ENCODE measurements at places on chromosomes 4 and X.

GRCh38 chr4:147194604-147195003 lies 248.9 kb upstream of the TTC29 start:
- peak; percentile 32 for DNase-seq

DNA sequence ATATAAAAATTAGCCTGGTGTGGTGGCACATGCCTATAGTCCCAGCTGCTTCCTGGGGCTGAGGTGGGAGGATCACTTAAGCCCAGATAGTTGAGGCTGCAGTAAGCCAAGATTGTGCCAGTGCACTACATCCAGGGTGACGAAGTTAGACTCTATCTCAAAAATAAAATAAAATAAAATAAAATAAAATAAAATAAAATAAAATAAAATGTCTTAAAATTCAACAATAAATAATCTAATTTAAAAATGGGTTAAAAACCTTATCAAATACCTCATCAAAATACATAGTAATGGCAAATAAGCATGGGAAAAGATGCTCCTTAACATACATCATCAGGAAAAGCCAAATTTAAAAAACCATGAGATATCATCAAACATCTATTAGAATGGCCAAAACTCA lies 760.2 kb upstream of the AGA start:
- DNase-seq, result no peak

- no peak for DNase-seq
These were observed 53.9 kb downstream of the ABLIM2 start for GRCh38 chr4:8104491-8105305.

- DNase-seq, result peak; percentile 65
These were observed 24.3 kb upstream of the CD38 start for GRCh38 chr4:15753786-15754185.

DNA sequence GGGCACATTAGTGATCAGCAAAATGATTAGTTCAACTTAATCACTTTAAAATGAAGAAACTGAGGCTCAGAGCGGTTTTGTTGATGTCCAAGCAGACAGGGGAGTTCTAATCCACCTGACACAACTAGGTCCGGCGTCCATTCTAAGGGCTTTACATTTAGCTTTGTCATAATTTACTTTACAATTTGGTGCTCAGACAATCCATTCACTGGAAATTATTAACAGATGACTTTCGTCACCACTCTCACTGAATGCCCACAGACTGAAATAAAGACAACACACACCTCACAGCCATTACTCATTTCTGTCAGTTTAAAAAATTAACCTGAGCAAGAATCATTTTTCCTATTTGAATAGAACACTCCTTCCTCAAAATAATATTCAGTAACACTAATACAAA lies 10.8 kb downstream of the NR3C2 start:
- DNase-seq, result no peak

GRCh38 chr4:120653804-120654573 lies 268.5 kb downstream of the PRDM5 start:
- DNase-seq, result no peak

GRCh38 chr4:113825272-113825671 lies 63.7 kb upstream of the CAMK2D start:
- no peak for DNase-seq

GRCh38 chr4:121243485-121243884 lies 79.4 kb upstream of the TNIP3 start:
- DNase-seq, result no peak

DNA sequence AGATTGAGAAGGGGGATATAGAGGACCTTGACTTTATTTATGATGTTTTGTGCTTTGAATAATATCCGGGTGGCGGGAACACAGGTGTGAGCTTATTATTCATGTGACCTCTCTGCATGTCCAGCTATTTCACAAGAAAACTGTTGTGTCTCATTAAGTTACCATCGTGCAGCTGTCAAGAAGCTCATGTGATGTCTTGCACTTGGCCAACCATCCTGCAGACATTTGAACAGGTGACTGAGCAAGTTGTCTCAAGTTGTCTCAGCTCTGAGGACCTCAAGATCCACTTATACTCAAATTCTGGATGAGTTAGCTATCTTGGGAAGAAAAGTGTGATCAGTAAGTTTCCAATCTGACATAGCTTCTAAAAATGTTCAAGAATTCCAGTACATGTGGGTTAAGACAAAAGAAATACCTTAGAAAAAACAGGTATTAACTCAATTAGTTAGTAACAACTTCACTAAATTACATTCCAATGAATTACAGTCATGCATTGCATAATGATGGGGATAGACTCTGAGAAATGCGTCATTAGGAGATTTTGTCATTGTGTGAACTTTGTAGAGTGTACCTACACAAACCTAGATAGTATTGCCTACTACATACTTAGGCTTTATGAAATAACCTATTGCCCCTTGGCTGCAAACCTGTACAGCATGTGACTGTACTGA lies 462.2 kb downstream of the INPP4B start:
- DNase-seq, result no peak

DNA sequence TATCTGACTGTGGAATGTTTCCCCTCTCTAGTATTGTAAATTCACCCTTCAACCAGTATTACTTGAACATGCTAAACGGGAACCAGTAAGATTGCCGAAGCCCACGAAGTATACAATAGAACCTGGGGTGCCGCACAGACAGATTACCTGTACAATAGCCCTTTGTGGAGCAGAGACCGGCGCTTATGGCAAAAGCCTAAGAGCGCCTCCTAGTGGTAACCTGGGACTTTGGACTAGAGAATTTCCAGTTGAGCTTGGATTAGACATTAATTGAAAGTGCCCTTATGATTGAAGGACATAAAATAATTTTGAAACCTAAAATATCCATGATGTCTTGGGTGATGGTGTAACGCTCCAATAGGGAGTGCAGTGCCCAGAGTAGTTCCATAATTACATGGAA lies 14.1 kb downstream of the ZNF157 start:
- peak; percentile 32 for DNase-seq

DNA sequence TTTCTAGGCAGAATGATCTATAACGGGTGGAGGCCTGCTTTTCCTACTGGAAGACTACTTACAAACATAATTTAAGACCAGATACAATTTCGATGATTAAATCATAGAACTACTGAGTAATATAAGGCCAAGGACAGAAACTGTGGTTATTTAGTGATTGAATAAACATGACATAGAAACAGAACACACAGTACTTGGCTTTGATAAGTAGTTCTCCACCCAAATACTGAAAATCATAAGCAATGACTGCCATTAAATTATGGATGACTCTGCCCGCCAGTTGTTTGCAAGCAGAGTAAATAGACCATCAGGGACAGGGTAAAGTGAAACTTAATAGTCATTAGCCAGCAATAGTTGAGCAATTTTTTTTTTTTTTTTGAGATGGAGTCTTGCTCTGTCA lies 17.2 kb upstream of the SMIM14 start:
- no peak for DNase-seq

- DNase-seq, result no peak
These were observed 141.8 kb downstream of the RASL11B start for GRCh38 chr4:53003959-53004358.

GRCh38 chr4:75169427-75169826 lies 236.5 kb downstream of the PARM1 start:
- no peak for DNase-seq

DNA sequence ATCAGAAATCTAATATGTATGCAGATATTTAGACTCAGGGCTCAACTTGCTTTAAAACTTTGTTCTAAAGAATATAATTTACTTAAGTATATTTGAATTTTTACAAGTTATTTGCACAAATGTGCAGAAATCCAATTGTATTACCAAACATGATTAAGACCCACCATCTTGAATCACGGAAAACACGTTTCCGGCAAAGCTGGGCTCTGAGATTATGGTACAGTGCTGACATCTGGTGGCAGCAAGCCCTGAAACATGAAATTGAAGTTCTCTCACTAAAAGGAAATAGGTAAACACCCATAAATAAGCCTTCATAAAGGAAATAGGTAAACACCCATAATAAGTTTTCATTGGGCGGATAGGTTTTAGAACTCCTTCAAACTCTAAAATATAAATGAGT lies 98.3 kb upstream of the MAOA start:
- DNase-seq, result peak; percentile 49

DNA sequence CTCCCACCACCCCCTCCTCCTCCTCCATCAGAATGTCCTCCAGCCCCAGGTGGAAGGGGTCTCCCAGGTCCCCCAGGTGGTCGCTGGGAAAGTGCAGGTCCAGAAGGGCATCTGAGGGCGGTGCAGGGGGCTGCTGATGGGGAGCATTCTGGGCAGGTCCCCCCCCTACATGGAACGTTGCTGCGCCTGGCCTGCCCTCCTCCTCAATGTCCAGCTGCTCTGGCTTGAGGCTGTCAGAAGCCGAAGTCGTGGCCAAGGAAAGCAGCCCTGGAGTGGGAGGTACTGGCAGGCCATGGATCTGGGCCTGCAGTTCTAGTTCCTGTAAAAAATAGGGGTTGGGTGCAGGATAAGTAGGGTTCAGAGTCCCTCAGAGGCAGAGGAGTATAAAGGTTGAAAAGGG lies 12.9 kb downstream of the TFE3 start:
- DNase-seq, result no peak

- DNase-seq, result no peak
These were observed 13.8 kb upstream of the ZNF674 start for GRCh38 chrX:46559062-46559461.

DNA sequence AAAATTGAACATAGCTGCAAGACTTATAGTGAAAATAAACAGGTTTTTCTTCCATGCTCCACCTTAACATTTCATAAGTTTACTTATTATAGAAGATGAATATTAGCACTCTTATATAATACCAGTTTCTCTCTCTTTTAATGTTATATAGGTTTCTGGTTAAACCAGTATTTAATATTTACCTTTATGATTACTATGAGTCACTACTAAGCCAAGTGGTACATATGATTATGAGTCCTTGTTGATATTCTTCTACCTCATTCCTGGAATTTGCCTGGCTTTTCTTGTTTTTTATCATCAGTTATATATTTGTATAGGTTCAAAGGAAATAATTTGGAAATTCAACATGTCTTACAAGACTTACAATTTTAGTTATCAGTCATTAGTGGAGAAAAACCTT lies 89.9 kb upstream of the MAOA start:
- DNase-seq, result no peak

DNA sequence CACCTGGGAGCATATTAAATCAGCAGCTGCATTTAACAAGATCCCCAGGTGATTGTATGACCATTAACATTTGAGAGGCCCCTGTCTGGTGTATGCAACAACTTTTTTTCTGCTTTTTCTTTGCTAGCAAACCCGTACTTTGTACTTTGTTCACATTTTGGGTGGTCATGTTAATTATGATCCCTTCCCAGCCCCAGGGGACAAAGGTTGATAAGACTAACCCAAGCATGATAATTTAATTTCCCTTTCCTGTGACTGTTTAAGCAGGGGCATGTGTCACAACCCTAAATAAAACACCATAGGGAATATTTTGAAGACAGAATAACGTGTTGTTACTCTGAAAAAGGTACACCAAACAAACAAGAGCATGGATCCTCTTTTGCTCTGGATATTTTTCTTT lies 332.0 kb downstream of the PCDH18 start:
- no peak for DNase-seq

DNA sequence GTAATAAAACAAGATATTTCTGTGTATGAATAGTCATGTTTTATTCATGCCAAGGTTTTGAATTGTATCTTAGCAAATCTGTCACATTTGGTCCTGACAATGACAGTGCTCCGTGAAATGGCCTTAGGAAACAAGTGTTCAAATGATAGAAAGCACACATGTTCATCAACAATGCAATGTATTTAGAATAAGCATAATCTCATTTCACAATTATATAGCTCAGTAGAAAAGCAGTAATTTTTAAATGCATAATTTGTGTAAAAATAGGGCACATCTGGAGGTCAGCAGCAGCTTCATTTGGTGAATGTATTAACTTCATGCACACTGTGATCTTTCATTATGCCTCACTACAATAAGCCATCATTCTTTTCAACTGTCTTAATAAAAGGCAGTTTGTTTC lies 380.4 kb downstream of the GPM6A start:
- DNase-seq, result no peak

DNA sequence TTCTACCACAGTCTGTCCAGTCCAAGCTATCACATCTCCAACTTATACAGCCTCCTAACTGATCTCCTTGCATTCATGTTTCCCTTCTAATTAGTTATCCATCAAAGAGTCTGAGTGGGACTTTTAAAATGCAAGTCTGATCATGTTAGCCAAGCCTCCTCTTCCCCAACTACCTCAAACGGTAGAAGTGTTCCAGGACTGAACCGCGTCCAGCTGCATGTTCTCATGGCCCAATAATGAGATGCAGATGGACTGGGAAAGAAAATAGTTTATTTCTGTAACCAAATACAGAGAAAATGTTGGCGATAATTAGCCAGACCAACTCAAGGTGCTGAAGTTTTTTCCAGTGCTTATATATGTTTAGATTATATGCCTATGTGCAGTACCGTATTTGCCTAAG lies 46.6 kb upstream of the PPP1R2C start:
- no peak for DNase-seq

DNA sequence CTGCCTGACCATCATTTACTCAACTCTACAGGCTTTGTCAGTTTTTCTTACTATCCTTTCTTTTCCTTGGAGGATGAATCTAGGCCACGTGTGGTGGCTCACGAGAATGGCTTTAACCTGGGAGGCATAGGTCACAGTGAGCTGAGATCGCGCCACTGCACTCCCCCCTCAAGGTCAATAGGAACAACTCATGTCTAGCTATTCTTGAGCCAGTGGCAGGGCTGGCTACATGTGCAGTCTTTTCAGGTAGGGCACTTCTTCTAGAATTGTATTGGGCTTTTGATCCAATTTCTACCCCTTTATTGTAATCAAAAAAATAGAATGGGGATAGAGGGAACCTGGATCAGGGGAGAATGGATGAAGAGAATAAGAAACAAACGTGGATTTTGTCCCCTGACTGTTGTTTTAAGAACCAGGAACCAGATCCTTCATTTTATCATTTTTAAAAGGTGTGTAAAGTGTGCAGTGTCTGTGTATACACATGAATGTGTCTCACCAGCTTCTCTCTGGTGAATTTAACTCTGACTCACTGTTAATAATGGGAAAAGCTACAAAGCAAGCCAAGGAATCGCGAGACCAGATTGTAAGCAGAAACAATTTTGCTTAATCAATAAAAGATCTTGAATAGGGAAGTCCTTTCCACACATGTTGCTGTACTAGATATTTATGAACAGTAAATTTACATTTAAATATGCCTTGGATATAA lies 283.9 kb upstream of the GPC4 start:
- no peak for DNase-seq

- DNase-seq, result no peak
These were observed 16.9 kb downstream of the CYBB start for GRCh38 chrX:37796805-37797204.

DNA sequence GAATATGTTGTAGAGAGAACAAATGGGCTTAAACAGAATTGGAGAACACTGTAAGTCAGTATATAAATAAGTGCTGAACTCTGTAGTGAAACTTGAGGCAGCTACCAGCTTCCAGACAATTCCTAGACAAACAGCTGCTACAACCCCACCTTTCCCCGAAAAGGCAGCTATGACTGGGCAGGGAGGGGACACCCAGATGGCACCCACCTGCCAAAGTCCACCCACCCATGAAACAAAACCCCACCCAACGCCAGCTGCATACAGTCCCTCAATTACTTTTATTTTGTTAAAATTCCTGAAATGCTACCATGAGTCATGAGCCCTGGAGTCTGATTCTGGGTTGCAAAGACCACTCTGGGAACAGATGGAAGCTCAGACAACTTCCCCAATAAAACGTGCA lies 24.4 kb downstream of the RELL1 start:
- peak; percentile 23 for DNase-seq
